ENCODE measurements at places on chromosomes 7 and 10.

DNA sequence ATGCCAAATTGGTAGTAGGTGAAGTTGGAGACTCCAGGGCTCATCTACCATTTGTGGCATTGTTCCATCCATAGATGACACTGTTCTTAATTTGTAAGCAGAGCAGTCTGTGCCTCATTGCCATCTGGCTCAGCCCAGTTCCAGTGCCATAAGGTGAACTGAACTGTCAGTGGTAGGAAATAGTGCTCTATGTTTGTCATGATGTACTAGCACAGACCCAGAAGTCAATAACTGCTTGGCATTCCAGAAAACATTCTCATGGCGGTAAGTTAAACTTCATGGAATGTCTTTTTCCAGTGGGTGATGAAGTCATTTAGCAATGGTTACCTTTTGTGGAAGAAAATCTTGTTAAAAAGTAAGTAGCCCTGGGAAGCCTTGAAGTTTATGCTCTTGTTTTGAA lies 302.7 kb downstream of the SUGCT start:
- no peak for DNase-seq

DNA sequence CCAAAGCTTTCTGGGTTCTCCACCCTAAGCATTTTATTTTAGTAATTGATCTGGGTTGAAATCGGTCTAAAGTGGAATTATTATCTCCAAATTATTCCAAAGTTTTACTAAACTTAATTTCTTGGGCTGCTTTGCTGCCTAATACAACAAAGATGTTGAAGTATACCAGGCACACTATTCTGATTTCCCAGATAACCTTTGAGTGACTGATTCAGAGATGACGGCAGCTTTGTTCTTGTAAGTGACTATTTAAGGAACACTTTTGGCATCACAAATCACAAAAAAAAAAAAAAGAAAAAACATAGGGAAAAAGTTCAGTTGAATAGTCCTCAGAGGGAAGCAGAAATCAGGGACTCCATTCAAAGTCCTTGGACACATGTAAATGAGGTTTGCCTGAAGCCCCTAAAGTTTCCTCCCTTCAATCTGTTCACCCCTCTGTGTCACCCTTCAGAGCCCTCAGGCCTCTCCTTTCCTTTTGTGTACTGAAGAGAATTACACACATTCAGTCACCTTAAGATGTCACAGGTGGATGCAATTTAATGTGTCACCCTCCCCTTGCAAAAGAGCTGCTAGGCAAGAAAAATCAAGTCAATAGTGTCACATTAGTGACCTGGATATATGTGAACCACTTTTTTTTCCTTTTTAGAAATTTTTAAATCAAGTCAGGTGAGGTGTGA lies 81.5 kb downstream of the RTKN2 start:
- no peak for DNase-seq

- no peak for DNase-seq
Observed at GRCh38 chr10:5960070-5960972, 17.0 kb downstream of the IL15RA start.

DNA sequence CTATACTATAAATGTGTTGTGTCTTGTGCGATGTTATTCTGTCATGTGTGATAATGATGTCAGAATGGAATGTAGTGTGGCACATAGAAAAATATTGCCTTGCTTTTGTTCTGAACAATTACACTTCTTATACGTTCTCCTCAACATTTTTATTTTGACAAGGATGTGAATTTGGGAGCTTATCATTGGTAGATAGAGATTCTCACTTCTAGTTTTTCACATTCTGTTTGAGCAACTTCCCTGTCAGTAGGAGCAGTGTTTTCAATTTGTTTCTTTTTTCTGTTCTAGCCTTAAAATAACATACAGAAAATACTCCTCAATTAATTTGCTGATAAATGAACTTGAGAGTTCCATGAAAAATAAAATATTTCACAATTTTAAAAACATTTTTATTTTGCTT lies 17.6 kb downstream of the SUN3 start:
- no peak for DNase-seq

- no peak for DNase-seq
Observed at GRCh38 chr10:1054684-1055083, 1.5 kb upstream of the WDR37 start.

DNA sequence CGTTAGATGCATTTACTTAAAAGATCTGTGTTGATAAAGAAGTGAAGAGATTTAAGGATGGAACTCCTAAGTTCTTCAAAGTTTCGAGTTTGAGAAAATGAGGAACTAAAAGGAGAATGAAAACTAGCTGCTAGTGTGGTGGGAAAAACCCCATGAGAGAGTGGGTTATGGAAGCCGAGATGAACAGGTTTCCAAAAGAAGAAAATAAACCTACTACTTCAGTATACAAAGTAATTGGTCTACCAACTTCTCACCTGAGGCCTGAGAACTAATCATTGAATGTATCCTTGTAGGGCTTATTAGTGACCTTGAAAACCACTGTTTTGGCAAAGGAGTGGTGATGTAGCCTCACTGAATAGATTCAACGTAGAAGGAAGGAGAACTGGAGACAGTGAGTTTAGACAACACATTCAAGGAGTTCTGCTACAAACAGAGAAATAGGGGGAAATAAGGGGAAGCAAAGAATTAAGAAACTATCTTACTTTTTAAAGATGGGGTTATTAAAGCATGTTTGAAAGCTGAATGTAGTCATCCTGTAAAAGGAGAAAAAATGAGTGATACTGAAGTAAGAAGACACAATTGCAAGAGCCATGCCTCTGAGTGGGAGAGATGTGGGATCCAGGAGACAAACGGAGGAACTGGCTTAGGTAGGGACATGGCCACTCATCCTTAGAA lies 50.8 kb downstream of the CH25H start:
- DNase-seq = no peak

DNA sequence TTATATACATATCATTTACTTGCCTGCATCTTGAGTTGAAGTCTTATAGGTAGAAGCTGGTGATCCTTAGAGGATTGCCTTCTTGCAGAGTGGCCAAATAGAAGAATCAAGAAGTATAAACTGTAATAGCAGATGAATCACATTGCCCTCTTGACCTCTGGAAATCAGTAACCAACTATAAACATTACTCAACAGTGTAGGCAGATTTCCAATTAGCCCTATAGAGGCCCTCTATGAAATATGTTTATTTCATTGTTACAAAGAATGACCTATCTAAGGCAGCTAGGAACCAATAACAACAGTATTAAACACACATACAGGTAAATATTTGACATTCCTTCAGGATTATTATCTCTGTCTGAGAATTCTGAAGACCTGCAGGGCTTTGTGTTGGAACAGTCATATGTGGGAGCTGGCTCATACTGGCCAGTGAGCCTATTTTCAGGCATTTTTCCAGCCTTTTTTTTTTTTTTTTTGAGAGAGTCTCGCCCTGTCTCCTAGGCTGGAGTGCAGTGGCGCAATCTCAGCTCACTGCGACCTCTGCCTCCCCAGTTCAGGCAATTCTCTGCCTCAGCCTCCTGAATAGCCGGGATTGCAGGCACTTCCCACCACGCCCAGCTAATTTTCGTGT lies 7.2 kb upstream of the SRI start:
- DNase-seq = no peak

GRCh38 chr7:156781972-156782371 lies 111.0 kb downstream of the LMBR1 start:
- no peak for DNase-seq

DNA sequence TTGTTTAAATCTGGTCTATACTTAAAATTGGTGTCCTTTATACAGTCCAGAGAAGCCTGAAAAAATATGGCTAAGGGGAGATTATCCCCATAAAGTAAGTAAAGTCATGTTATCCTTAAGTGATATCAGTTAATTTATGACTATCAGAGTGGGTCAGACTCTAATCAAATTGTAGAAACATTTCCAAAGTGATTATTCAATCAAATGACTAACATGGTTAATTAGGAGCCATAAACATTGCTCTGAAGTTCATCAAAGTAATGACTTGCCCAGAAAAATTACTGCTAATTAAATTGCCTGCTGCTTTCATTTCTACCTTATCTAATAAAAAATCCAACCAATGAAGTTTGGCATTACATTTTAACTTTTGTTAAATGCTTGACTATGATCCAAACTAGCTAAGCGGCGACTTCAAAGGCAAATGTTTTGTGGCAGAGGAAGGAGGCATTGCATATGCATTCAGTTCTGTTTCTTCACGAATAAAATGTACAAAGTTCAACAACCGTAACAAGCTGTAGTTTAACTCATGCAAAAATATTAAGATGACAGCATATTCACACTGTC lies 76.7 kb downstream of the ETV1 start:
- DNase-seq = no peak

DNA sequence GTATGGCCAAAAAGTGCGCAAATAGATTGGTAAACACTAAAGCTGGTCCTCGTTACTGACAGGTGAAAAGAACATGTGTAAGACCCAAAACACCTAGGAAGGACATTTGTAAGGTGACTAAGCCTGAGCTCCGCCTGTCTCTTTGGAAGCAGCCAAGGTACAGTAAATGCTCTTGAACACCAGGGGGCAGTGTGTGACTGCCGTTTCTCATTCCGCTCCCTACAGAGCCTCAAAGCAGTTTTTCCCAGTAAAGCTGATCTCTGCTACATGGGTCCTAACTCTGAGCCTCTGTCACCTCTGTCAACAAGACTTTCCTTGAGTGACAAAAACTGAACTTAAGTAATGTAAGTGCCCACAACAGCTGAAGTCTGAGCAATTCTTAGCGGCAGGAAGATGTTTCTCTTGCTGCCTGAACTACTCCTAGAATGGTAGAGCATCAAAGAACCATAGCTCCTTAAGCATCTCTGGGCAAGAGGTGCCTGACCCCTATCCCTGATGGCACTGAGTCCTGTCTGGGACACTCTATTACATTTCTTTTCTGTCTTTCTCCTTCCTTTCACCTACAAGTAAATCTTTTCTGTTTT lies 238.0 kb upstream of the INHBA start:
- DNase-seq = no peak

DNA sequence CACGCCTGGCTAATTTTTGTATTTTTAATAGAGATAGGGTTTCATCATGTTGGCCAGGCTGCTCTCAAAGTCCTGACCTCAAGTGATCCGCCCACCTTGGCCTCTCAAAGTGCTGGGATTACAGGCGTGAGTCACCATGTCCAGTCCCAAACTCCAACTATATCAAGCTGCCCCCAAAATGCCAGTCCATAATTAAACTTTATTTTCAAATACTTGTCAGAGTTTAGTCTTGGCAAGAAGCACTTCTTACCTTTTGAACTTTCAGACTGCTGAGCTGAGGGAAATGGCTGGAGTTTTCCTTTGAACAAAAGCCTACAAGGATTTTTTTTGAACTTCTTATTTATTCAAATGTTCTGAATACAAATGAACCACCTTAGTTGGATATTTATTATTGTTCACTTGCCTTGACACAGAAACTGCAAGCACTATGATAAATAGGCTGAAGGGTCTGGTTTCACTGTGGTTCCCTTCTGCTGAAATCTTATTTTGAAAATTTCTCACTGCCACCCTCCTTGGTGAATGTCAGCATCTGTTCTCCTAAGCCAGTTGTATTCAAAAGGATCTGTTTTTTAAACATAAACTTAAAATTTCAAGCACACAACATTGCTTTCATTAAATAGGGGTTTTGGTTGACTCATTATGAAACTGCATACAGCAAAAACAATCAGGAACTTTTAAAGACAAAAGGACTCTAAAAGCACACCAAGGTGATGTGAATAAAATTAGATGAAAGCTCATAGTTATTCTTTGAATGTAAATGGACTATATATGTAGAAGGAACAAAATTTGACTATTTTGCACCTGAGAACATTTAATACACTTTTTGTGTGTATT lies 101.7 kb upstream of the SLC26A5 start:
- no peak for DNase-seq

DNA sequence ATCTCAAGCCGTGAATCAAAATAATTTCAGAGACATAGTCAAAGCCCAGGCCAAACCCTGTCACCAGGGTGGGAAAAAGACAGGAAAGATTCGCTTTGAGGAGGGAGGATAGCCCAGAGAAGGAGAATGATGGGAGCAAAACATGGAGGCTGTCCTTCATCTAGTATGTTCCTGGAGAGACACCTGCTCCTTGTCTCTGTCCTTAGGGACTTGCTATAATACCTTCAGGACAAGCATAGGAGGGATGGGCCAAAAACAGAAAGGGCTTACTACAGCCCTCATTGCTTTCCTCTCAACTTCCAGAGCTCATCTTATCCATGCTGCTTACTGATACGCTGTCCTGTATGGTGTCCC lies 593.7 kb downstream of the LRMDA start:
- no peak for DNase-seq

DNA sequence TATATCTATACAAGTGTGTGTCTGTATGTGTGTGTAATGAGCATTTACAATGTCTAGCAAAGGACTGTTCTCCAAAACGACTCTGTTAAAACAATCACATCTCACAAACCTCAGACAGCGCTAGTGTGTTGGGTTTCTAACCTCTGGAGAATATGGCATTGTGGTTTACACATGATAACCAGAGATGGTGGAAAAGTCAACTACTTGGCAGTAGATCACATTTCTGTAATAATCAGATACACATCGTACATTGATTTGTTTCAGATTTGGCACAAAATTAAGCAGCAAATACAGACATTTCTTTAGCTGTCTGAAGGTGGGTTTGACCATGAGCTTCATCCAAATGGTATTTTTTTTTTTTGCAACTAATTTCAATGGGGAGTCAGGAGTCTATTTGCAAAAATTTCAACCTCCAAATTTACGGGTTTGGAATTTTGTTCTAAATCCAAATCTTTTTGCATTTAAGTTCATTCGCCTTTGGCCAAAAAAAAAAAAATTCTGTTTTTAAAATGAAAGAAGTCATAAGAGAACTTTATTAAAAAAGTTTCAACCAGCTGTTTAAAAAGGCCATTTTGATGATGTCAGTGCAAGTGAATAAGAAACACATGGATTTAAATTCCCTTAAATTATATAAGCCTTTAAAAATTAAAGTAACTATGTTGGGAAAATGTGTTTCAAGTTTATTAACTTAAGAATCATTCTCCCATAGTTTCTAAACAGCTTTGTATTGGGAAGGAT lies 127.8 kb downstream of the TMEM26 start:
- no peak for DNase-seq

DNA sequence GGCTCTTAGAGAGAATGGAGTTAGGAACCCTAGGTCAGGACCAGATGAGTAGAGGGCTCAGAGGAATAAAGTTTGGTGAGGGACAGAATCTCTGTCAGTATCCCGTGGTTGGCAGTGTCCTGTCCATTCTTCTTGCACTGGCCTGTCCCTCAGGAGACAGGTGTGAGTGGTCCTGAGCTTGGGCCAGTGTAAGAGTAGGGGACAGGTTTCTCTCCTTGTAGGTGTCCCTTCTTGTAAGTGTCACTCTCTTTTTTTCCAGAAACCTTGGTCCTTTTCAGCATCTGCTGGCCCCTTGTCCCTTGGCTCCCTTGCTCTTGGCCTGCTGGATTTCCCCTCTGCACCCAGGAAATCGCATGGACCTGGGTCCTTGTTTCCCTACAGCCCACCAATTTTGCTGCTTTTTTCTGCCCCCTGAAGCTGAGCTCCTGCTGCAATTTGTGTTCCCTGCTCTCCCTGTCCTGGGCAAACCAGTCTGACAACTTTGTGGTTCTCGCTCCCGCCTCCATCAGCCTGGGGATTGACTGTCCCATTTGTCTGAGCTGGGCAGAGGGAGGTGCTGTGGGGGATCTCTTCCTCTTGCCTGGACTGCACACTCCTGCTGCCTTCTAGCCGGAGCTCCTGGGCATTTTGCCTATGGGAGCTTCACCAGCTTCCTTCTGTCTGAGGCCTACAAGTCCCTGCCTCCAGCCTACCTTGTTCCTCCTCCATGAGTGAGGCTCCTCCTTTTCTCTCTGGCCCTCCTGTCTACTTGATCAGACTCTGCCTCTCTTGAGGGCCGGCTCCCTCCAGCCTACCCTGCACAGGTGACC lies 6.5 kb downstream of the TSPAN14 start:
- no peak for DNase-seq

Data from SK-N-MC (cell line).